Stimulated activated CD4-positive, alpha-beta T cell treated with anti-CD3 and anti-CD28 coated beads, Interleukin-15, amount 100 ng/mL, for 1 hour (primary cell): ENCODE measurements at places on chromosomes 6 and 20.

DNA sequence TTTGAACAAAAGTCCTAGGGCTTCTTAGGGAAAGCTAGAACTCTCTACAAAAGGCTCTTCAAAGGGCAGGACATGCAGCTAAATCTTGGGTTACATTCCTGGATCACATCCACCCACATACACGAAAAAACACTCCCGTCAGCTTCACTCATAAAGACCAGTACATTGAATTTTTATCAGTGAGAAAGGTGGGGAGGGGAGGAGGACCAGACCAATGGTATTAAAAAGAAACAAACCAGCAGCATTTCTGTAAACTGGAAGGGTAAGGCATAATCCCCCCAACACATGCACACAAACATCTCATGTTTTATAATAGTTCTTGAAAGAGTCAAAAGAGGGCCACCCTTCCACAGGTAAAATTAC, 31.6 kb downstream of the MYLK4 start:
- DNase-seq: no peak

DNA sequence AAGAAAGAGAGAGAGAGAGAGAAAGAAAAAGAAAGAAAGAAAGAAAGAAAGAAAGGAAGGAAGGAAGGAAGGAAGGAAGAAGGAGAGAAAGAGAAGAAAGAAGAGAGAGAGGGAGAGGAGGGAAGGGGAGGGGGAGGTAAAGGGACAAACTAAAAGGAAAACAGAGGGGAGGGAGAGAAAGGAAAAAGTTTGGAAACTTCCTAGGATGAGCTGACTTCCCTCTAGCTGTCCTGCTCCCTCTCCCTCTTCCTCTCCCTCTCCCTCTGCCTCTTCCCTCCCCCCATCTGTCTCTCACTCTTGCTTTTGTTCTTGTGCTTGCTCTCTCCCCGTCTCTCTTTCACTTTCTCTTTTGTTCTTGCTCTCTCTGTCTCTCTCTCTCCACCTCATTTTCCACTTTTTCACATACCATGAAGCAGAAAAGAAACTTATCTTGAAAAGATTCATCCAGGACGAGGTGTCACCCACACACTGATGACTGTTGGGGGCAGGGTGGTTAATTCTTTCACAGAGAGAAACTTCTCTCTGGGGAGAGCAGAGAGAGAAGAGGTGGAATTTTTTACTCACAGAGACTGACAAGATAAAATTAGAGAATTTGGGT, 56.4 kb upstream of the DUSP22 start:
- peak; percentile 26 for DNase-seq

- DNase-seq: no peak
These were observed 12.5 kb downstream of the CASP8AP2 start for GRCh38 chr6:89842228-89842627.

- DNase-seq: no peak
These were observed 91.8 kb downstream of the CAP2 start for GRCh38 chr6:17485181-17485580.

DNA sequence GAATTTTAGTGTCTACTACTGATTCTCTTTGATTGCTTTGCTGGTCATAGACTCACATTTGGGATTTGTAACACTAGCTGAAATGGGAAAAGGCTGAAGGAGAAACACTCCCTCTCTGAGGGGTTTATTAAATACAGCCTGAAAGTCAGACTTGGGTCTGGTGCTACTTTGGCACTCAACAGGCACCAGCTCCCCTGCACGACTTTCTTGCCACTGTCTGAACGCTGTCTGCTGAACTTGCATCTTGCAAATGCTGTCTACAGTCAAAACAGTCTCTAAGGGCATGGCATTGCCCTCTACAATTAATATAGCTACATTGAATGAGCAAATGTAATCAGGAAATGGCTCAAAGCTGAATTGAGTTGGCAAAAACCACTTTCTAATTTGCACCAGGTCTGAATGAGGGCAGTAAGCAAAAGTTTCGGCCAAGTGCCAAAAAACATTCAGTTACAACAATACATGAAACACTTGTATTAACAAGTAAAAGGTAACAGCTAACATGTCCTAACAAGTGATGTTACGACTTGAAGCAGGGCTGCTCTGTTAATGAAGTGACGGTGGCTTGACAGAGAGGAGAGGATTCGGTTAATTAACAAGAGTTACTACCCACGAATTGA, 119.5 kb downstream of the FOXC1 start:
- DNase-seq: no peak

- no peak for DNase-seq
These were observed 1159.8 kb upstream of the EYS start for GRCh38 chr6:66866801-66867200.

DNA sequence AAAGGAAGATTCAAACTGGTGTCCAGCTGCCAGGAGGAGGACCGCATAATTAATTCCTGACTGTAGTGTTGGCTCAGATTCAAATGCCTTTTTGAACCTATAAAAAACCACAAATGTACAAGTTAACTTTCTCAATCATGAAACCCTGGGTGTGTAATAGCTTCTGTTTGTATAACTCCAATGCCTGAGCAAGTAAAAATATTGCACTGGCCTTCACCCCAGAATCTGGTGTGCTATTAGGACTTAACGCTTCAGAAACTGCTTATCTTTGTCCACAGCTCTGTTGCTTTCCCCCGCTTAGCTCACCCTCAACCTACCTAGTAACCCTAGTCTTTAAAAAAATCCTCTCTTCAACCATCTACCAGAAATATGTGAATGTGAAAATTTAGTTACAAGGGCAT, 119.1 kb upstream of the MAP7 start:
- no peak for DNase-seq

DNA sequence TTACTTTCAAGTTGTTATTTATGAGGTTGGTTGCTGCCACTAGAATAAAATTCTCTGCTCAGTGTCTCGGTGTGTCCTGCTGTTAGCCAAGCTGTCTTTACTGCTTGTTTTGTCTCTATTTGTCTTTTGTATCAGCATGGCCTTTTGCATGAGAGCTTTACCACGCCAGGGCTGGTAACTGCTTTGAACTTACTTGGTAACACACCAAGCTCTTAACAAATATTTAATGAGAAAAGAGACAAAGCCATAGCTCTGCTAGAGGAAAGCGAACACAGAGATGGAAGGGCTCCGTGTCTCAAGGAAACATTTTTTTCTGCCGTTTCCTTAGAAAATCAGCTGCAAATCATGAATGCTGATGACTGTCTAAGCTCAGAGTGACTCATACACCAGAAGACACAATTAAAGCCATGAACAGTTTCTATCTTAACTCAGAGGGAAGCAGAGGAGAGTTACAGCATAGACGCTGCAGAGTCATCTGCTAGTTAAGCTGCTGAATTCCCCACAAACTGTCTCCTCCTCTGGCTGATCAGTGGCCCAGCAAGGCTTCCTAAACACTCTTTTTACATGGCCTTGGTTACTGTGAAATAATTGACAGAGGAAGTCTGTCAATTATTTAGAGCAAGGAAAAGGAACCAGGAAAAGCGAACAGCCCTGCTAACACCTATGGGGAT, 44.8 kb downstream of the AGPAT4 start:
- DNase-seq: no peak

GRCh38 chr6:139496654-139497344, 122.4 kb upstream of the CITED2 start:
- DNase-seq: no peak

- no peak for DNase-seq
These were observed 43.7 kb upstream of the BCAS1 start for GRCh38 chr20:54114109-54114508.

- DNase-seq: no peak
These were observed 38.1 kb downstream of the TBPL1 start for GRCh38 chr6:133991096-133991593.

- no peak for DNase-seq
These were observed 29.2 kb upstream of the BTN3A2 start for GRCh38 chr6:26335631-26336323.

DNA sequence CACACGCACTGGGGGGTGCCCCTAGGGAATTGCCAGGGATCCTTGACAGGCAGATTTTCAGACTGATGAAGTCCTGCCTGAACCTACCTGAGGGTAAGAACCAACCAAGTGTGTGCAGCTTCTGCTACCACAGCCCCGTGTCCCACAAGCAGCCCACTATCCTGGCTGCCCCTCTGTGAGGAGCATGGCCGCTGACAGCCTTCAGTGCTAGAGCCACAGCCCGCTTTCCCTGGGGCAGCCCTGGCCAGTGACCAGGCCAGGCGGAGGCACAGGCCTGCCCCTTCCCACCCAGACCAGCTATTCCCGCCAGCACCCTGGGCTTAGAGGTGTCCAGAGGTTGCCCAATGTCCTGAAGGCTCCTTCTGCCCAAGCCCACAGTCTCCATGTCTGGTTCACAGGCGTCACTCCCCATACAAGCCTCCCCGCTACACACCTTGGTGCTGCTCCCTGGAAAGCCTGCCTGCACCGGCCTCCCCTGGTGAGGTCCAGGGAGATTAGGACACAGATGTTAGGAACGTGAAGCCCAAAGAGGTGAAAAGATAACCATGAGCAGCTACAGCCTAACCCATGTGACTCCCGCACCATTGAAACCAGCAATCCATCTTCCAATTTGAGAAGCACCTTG, 207.0 kb downstream of the SYNDIG1 start:
- DNase-seq: no peak

DNA sequence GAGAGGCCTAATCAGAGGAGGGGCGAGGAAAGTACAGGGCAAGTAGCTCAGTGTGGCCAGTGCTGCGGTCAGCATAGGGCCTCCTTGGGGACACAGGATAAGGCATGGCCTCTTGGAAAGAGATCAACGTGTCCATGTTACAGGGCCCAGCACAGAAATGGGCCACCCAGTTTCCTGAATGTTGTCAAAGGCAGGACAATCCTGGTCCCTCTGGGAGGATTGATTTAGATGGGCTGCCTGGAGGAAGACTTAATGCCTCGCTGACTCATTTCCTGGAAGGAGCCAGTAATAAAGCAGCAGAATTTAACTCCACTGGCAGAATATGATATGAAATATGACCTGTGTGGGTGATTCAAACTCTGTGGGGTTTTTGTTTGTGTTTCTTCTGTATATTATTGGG, 16.6 kb downstream of the DDO start:
- DNase-seq: no peak

- no peak for DNase-seq
These were observed 52.8 kb downstream of the MAP3K5 start for GRCh38 chr6:136739501-136739900.

DNA sequence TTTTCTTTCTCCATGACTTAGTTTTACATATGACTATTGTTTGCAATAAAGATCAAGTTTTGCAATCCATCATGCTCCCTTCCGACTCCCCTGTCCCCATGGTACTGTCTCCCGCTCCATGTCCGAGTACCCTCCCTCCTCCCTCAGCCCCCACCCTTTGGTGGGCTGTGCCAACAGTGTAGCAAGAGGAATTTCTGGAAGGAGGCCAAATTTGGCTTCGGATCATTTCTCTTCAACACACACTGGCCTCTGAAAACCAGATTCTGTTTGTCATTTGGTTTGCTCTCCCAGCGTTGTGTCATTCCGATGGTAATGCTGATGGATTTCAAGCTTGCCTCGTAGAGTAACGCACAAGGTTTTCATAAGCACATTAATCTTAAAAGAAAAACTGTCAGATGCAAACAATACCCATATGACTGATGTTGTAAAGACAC, 22.9 kb upstream of the PAX1 start:
- no peak for DNase-seq

- DNase-seq: no peak
These were observed 59.6 kb downstream of the RWDD2A start for GRCh38 chr6:83252719-83253118.

DNA sequence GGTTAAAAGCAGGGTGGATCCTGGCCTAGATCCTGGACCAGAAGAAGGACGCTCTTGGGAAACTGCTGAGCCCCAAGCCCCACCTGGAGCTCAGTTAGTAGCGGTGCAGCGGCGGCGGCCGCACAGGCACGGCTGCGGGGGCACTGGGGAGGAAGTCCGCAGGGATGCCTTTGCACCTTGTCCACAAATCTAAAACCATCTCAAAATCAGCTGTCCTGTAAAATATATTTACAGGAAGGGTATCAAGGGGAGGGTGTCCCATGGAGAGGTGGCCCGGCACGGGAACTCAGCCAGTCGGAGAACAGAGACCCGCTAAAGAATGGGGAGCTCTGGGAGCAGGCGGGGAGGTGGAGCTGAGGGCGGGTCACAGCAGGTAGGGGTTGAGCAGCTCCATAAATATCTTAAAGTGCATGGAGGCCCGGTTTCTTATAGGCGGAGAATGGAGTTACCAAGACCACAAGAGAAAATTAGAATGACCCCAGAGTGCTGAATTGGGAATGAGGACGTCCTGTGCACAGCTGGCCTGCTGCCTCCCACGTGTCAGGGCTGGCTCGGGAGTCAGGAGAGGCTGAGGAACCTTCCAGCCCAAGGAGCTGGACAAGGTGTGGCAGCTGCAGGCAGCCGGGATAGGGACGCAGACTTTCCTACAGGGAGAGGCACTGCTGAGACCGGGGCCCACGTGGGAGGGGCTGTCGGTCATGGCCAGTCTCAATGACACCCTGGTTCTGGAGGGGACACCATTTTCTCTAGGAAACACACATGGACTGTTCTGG, 8.0 kb downstream of the MTG2 start:
- no peak for DNase-seq

GRCh38 chr20:43761386-43762340, 34.9 kb upstream of the GTSF1L start:
- no peak for DNase-seq

GRCh38 chr6:35454391-35455110, 2.4 kb downstream of the FANCE start:
- DNase-seq: no peak

GRCh38 chr20:63547725-63548480, at the start of gene SRMS:
SRMS (minus strand) TSS chr20:63547749; CDS start chr20:63547463, 286 bp downstream.
- DNase-seq: no peak

GRCh38 chr6:141641406-141641805, 491.3 kb upstream of the GJE1 start:
- no peak for DNase-seq
